Type B pancreatic cell (in vitro differentiated cells): ENCODE measurements at places on chromosomes 3 and 15. TPM values are rescaled to one million over a fixed set of nuclear protein-coding genes. Genes with fewer than 3 reads are reported as not detected.
A peak's percentile ranks its signal among the peaks of the same experiment; 100 is the strongest.

TIMP4 gene
- 0.43 and 0.48 TPM in 2 replicates for total RNA-seq

DNA sequence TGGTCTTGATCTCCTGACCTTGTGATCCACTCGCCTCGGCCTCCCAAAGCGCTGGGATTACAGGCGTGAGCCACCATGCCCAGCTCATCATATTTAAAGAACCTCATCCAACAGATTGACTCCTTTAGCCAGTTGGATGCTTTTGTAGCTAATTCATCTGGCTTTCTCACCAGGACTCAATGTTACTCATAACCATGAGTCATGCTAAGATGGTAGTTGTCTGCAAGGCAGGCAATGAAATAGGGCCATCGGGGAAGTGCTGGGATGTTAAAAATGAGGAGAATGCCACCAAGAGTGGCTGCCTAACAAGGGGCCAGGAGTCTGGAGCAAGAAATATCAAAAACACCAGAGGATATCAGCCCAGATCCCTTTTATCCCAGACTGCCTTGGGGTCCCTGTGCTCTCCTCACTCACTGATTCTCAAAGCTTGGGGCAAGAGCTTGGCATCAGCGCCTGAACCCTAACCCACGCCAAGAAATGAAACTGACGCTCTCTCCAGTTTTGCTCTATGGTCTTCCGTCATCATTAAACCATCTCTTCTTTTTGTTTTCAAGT lies 7.4 kb upstream of the PCOLCE2 start:
- H3K4me3 ChIP-seq: no peak overlapping the region
- H3K27ac ChIP-seq: no peak overlapping the region
- no peaks in the 10 kb centered on the region for H3K36me3 ChIP-seq
- no peak for DNase-seq
- no peaks in the 10 kb centered on the region for H3K4me1 ChIP-seq

- H3K27ac ChIP-seq: no peak overlapping the region
- no peak overlapping the region for H3K4me3 ChIP-seq
- H3K4me1 ChIP-seq: peaks cover 14% of the 10 kb centered on the region
- H3K27me3 ChIP-seq: no peaks in the 10 kb centered on the region
- DNase-seq: peak; percentile 47
These were observed 44.5 kb downstream of the XXYLT1 start for GRCh38 chr3:195226445-195226844.

DNA sequence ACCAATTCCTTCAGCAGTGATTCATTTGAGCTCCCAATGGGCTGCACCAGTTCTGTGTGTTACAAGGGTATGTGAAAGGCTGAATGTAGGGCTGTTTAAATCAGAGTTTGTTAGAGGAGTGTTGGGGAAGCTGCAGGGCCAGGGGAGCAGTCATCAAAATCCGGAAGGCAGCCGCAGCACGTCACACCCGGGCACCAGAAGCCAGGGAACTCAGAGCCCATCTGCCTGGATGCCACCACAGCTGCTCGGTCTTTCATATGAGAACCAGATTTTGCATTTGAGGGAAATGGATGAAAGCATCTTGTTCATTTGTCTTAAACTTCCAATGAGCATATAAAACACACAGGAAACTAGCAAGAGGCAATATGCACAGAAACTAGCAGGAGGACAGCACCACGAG lies 24.2 kb upstream of the NEO1 start:
- DNase-seq: no peak
- peaks cover 11% of the 10 kb centered on the region for H3K27me3 ChIP-seq
- H3K4me3 ChIP-seq: no peak overlapping the region
- peaks cover 22% of the 10 kb centered on the region for H3K4me1 ChIP-seq
- H3K27ac ChIP-seq: no peak overlapping the region

DPP8 gene
- total RNA-seq: 25.0 and 27.4 TPM in 2 replicates

DNA sequence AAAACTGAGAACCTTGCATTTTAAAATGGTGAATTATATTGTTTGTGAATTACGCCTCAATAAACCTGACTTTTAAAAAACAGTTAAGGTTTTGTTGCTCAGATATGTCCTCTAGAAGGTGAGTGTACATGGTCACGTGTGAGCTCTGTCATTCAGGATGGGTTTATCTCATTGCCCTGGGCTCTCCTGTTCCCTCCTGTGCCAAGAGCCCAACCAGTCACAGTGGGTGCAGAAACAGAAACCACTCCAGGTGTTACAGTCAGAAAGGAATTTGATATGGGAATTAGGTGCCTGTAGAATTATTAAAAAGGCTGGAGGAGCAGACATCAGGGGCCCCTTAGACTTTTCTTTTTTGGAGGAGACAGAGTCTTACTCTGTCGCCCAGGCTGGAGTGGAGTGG lies 196.4 kb downstream of the STT3B start:
- no peaks in the 10 kb centered on the region for H3K4me1 ChIP-seq
- H3K36me3 ChIP-seq: no peaks in the 10 kb centered on the region
- H3K27me3 ChIP-seq: no peaks in the 10 kb centered on the region
- no peak overlapping the region for H3K27ac ChIP-seq
- no peak for DNase-seq

TRAT1 gene
- not detected in 2 replicates for total RNA-seq

- H3K27me3 ChIP-seq: no peaks in the 10 kb centered on the region
- peaks cover 10% of the 10 kb centered on the region for H3K4me1 ChIP-seq
- H3K36me3 ChIP-seq: no peaks in the 10 kb centered on the region
These were observed 50.4 kb upstream of the PCSK6 start for GRCh38 chr15:101539930-101540329.

- no peaks in the 10 kb centered on the region for H3K27me3 ChIP-seq
- peaks cover 8% of the 10 kb centered on the region for H3K4me1 ChIP-seq
- DNase-seq: no peak
- no peak overlapping the region for H3K27ac ChIP-seq
- no peak overlapping the region for H3K4me3 ChIP-seq
These were observed 34.5 kb upstream of the MAP3K13 start for GRCh38 chr3:185328324-185329004.

DNA sequence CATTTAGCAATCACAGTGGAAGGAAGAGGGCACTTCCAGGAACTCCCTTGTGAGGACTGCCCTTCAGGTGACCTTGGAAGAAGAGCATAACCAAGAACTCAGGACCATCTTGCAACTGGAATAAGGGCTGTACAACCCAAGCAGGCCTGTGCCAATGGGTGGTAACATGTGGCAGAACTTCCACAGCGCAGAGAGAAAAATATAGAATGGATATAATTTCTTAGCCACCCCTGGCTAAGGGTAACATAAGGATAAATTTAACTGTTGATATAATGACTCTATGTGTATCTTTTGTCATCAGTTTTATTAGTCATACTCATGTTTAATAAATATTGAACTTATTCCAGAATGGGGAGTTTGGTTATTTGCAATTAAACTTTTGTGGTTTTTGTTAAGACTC lies 13.4 kb upstream of the MFSD1 start:
- no peak overlapping the region for H3K4me3 ChIP-seq
- no peak overlapping the region for H3K27ac ChIP-seq
- peaks cover 6% of the 10 kb centered on the region for H3K27me3 ChIP-seq
- H3K36me3 ChIP-seq: no peaks in the 10 kb centered on the region
